ENCODE measurements at places on chromosomes 5 and 9.

DNA sequence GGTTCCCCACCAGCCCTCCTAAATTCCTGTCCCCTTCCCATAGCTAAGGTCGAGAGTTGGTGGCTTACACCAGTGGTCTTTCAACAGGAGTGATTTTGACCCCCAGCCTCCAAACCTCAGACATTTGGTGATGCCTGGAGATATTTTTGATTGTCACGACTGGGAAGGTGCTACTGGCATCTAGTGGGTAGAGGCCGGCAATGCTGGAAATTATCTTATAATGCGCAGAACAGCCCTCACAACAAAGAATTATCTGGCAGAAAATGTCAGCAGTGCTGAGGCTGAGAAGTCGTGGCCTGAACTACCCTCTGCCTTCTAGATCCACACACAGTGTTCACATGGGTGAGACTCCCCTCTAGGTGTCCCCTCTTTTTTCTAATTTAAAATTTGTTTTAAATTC lies 69.6 kb downstream of the IL31RA start:
- peak; percentile 35 for DNase-seq

- peak; percentile 85 for DNase-seq
Measured at GRCh38 chr9:134396258-134396742, 70.0 kb downstream of the RXRA start.

- no peak for DNase-seq
Measured at GRCh38 chr5:133128066-133128465, 76.3 kb downstream of the HSPA4 start.

- DNase-seq, result no peak
Measured at GRCh38 chr5:95471942-95472341, 80.8 kb downstream of the FAM81B start.

- no peak for DNase-seq
Measured at GRCh38 chr5:180592176-180592575, 877 bp upstream of the SCGB3A1 start.

- DNase-seq, result no peak
Measured at GRCh38 chr9:86126998-86127972, 27.9 kb upstream of the GOLM1 start.

GRCh38 chr9:130330202-130330862 lies 64.8 kb downstream of the HMCN2 start:
- no peak for DNase-seq

- no peak for DNase-seq
Measured at GRCh38 chr5:59684388-59685190, 208.9 kb downstream of the PDE4D start.

- no peak for DNase-seq
Measured at GRCh38 chr5:126693806-126694205, 83.1 kb upstream of the LMNB1 start.

DNA sequence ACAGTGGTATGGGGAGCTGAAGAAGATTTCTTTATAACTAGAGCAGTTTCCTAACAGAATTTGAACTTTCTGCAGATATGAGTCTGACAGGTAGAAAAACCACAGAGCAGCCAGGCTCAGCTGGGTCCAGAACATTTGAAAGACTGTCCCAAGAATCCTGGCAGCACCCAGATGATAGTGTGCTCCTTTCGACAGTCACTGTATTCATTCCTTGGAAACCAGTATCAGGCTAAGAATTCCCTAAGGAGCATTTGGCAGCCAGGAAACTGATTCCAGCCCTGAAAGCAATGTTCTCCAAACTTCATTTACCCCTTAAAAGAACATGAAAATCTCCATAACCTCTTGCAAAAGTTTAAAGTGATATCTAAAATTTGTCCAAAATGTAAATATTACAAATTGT lies 123.0 kb upstream of the MTAP start:
- no peak for DNase-seq

DNA sequence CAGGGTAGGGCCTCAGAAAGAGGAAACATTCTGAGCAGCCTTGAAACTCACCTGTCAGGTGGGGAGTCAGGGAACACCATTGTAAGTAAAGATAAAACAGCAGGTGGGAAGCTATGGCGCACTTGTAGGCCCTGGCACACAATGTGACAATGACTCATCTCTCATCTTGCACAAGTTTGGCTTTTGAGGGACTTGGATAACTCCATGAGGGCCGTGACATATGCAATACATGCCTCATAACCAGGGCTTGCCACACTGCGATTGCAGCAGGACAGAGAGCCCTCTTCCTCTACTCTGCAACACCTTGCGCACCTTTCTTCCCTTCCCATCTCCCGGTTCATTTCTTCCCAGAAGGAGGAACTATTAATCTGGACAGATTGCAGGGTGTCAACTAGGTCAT lies 144.9 kb downstream of the CEP120 start:
- DNase-seq, result no peak

DNA sequence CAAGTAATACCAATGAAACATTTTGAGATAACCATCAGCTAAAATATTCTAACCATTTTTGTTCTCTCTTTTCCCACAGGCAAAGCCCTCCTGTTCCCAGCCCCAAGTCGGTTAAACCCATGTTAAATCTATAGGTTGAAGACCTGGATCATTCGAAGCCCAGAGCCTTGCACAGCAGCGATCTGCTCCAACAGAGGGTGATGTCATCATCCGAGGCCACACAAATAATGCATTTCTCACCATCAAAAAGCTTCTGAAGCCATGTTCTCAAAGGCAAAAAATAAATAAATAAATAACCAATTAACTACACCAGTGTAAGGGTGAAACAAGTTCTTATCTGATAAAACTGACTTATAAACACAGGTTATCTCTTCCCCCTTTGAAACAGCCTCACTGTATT lies 169.2 kb downstream of the ENTREP1 start:
- DNase-seq, result no peak

- DNase-seq, result no peak
Measured at GRCh38 chr5:59279979-59280378, 613.5 kb downstream of the PDE4D start.
